ENCODE measurements at places on chromosomes 1 and 21.

GRCh38 chr1:214022810-214023425, 35.1 kb downstream of the PROX1 start:
- DNase-seq, result no peak

DNA sequence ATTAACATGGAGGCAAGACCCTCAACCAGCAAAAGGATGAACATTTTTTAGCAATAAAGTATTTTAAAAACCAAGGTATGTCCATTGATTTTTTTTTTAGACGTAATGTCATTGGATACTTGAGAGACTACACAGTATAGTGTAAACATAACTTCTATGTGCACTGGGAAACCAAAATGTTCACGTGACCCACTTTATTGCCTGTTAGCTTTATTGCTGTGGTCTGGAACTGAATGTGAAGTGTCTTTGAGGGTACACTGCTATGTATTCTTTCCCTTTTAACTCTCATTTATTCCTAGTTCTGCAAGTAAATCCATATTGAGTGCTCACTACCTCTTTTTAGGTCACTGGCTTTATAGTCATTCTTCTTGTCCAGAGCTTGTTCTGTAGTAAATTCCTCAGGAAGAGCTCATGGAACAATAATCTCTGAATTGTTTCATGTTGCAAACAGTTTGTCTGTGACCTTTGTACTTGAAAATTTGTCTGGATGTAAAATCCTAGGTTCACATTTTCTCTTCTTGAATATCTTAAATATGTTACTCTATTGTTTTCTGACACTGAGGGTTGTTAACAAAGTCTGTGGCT, 20.6 kb downstream of the ABCD3 start:
- no peak for DNase-seq

GRCh38 chr1:232547938-232548484, 81.9 kb downstream of the SIPA1L2 start:
- no peak for DNase-seq

- DNase-seq, result no peak
These were observed 7.8 kb downstream of the F11R start for GRCh38 chr1:161013131-161013487.

- DNase-seq, result no peak
These were observed 18.5 kb downstream of the CHAF1B start for GRCh38 chr21:36403713-36404112.

- DNase-seq, result no peak
These were observed 19.1 kb upstream of the HDAC1 start for GRCh38 chr1:32272557-32273390.

GRCh38 chr1:205369701-205370123, 13.0 kb upstream of the KLHDC8A start:
- no peak for DNase-seq

All from epithelial cell of proximal tubule (primary cell).